ENCODE measurements at places on chromosomes 3 and 15.

DNA sequence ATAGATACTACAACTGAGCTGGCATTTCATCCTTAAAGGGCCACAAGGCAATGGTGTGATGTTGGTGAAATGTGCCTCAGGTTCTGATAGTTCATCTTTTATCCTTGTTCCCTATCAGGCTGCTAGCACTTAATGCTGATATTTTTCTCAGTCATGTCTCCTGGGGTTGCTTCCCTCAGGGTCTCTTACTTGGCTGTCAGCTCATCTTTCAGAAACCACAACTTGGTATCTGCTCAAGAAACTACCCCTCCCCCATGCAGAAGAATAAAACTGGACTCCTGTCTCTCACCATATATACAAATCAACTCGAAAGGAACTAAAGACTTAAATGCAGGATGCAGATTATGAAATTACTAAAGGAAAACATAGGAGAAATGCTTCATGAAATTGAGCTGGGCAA is 308.1 kb downstream of the CHST2 start:
- no peaks in the 10 kb centered on the region for H3K27me3 ChIP-seq
- peaks cover 10% of the 10 kb centered on the region for H3K4me1 ChIP-seq
- no peak for DNase-seq
- no peak overlapping the region for H3K4me3 ChIP-seq
- no peaks in the 10 kb centered on the region for H3K36me3 ChIP-seq
- H3K27ac ChIP-seq = no peak overlapping the region

- no peaks in the 10 kb centered on the region for H3K36me3 ChIP-seq
Measured at GRCh38 chr3:139455206-139455605, 21.1 kb downstream of the RBP2 start.

DNA sequence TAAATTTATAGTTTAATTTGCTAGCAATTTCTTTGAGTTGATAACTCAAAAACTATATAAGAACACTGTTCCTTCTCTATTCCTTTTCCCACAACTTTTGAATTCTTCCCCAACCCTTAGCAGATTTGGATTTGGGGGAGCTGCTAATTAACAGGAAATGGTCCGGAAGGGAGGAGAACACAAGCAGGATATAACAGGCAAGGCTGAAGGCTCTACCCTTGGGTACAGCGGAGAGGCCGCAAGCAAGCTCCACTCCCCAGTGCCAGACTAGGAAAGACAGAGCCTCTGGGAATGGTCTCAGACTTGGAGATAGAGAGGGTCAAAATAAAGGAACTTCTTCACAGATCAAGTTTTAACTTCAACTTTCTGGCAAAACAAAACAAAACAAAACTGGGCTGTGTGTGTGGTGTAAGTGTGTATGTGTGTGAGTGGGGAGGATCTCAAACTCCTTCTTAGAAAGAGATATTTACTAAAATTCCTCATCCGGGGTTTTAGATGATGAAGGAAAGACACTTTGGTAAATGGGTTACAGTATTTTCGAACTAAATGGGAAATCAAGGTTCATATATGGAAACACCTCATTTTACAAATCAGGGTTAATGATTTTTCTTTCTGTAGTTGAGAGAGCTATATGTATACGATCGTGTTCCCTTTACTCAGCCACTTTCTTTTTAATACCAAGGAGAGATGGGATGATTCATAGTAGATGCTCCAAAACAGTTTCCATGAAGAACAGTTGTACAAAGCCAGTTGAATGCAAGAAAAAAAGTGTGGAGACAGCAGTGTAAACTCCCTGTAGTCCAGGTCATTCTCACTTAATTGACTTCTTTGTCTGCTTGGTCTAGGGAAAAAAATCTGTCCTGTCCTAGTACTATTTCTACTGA is 161.1 kb downstream of the TP63 start:
- H3K4me3 ChIP-seq = no peak overlapping the region

- no peaks in the 10 kb centered on the region for H3K27me3 ChIP-seq
- H3K36me3 ChIP-seq = peaks cover 7% of the 10 kb centered on the region
- H3K27ac ChIP-seq = peak overlapping the region; percentile 93
- peak overlapping the region; percentile 85 for H3K4me3 ChIP-seq
- H3K4me1 ChIP-seq = peaks cover 22% of the 10 kb centered on the region
Measured at GRCh38 chr15:23039917-23040281, 530 bp upstream of the TUBGCP5 start.

- no peak overlapping the region for H3K4me3 ChIP-seq
- no peak for DNase-seq
- peaks cover 13% of the 10 kb centered on the region for H3K27me3 ChIP-seq
- no peaks in the 10 kb centered on the region for H3K36me3 ChIP-seq
- H3K27ac ChIP-seq = no peak overlapping the region
Measured at GRCh38 chr3:128548426-128549282, 55.7 kb upstream of the GATA2 start.

GRCh38 chr3:72133329-72134011 is 348.5 kb upstream of the PROK2 start:
- H3K4me3 ChIP-seq = no peak overlapping the region
- H3K27me3 ChIP-seq = no peaks in the 10 kb centered on the region
- H3K27ac ChIP-seq = no peak overlapping the region
- no peaks in the 10 kb centered on the region for H3K36me3 ChIP-seq
- no peak for DNase-seq
- H3K4me1 ChIP-seq = peaks cover 14% of the 10 kb centered on the region

GRCh38 chr15:50315814-50316630 is 39.0 kb downstream of the GABPB1 start:
- H3K27me3 ChIP-seq = no peaks in the 10 kb centered on the region

DNA sequence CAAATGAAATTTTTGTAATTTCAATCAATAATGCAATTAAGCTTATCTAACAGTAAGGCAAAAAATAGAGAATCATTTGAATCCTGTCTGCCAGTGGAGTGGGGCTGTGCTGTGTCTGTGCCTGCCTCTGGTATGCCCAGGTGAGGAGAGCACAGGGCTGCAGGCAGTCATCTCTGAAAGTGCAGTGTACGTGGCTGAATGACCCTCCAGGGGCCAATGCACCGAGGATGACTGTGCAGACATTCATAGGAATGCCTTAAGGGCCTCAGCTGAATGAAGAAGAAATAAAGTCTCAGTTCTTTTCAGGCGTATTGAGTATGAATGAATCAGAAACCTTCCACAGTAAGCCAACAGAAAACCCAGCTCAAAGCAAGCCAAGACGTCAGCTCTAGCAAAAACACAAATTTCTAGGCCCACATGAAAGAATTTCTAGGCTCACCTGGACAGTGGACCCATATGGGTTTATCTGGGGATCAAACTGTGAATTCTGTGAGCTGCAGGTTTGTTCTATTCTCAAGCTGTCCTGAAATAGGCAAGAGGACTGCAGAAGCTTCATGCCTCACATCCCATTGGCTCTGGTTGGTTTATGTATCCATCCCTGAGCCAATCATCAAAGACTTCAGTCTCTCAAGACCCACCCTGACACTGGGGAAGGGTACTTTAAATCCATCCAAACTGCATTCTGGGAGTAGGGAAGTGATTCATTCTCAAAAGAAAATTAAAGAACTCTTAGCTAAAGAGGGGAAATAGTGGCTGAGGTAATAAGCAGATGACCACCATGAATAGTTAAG is 123.4 kb downstream of the SSR3 start:
- H3K4me3 ChIP-seq = no peak overlapping the region
- no peak overlapping the region for H3K27ac ChIP-seq
- no peaks in the 10 kb centered on the region for H3K36me3 ChIP-seq

GRCh38 chr3:69020424-69020823 is 6.9 kb upstream of the EOGT start:
- H3K4me3 ChIP-seq = no peak overlapping the region
- peaks cover 7% of the 10 kb centered on the region for H3K4me1 ChIP-seq
- peaks cover 40% of the 10 kb centered on the region for H3K36me3 ChIP-seq

GRCh38 chr3:12384451-12385233 is 95.8 kb downstream of the PPARG start:
- DNase-seq = no peak
- peaks cover 15% of the 10 kb centered on the region for H3K27me3 ChIP-seq
- peaks cover 10% of the 10 kb centered on the region for H3K4me1 ChIP-seq
- no peak overlapping the region for H3K27ac ChIP-seq
- no peaks in the 10 kb centered on the region for H3K36me3 ChIP-seq
- no peak overlapping the region for H3K4me3 ChIP-seq

- DNase-seq = no peak
- H3K4me1 ChIP-seq = peaks cover 33% of the 10 kb centered on the region
Measured at GRCh38 chr3:129594409-129594808, 12.1 kb downstream of the PLXND1 start.

DNA sequence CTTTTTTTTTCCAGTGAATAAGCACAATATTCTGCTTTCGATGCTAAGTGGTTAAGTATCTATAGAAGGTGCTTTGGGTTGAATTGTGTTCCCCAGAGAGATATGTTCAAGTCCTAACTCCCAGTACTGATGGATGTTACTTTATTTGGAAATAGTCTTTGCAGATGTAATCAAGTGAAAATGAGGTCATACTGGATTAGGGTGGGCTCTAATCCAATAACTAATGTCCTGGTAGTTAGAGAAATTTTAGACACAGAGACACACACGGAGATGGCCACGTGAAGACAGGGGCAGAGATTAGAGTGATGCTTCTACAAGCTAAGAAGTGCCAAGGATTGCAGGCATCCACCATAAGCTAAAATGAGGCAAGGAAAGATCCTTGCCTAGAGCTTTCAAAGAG is 662.3 kb downstream of the NAALADL2 start:
- no peak overlapping the region for H3K4me3 ChIP-seq
- no peaks in the 10 kb centered on the region for H3K36me3 ChIP-seq
- no peak for DNase-seq
- no peaks in the 10 kb centered on the region for H3K4me1 ChIP-seq

DNA sequence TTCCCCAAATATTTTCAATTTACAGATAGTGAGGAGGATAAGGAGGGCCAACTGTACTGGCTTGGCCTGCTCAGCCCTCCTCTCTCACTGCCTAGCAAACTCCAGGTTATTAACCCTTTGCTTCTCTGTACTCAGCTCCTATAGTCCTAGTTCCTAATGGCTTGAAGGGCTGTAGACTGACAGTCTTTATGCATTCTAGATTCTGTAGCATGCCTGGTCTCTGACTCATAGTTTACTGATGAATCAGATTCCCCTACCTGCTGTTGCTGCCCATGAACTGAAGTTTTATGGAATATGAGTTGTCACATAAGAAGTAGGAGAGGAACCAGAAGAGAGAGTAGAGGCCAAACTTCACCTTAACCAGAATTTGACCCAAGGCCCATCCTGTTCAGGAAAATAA is 27.1 kb upstream of the MAP3K13 start:
- H3K4me3 ChIP-seq = no peak overlapping the region
- no peaks in the 10 kb centered on the region for H3K36me3 ChIP-seq
- H3K27ac ChIP-seq = no peak overlapping the region
- no peak for DNase-seq
- H3K27me3 ChIP-seq = peaks cover 2% of the 10 kb centered on the region
- H3K4me1 ChIP-seq = peaks cover 15% of the 10 kb centered on the region

Measured in activated CD8-positive, alpha-beta T cell treated with anti-CD3 and anti-CD28 coated beads, Interleukin-2, amount 10 ng/mL, durations not matched to agents 7 days and 5 days (primary cell).